ENCODE measurements at places on chromosomes 7 and 10.

DNA sequence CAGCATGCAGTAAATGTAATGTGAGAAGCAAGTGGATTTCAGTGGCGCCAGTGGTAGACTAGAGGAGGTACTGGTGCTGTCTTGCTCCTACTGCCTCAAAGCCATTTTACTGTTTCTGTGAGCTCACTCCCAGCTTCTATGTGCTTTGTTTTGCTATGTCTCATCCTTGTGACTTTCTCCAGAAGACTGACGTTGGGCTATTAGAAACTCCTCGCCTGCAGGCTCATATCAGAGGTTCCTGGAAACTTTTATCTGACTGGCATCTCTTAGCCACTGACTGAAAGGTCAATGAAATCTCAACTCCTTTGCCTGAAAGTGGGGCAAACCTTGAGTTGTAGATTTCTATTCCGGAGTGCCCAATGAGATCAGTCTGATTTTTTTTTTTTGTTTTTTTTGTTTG, 66.4 kb upstream of the SORCS1 start:
- no peak for DNase-seq

DNA sequence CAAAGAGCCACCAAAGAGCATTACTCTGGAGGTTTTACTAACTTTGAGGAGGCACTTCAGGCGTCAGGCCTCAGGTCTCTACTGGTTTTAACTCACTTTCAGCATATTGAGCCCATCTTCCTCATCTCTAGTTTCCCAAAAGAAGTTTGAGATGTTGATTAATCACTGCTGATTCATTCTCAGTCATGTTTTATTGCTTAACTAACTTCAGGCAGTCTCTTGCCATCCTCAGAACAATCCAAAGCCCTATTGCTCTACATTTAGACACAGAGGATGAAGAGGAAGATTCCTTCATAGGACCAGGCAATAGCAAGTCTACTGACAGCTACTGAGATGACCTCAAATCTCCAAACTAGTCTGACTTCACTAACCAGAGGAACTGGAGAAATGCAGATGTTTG, 39.1 kb upstream of the BET1 start:
- DNase-seq: no peak

DNA sequence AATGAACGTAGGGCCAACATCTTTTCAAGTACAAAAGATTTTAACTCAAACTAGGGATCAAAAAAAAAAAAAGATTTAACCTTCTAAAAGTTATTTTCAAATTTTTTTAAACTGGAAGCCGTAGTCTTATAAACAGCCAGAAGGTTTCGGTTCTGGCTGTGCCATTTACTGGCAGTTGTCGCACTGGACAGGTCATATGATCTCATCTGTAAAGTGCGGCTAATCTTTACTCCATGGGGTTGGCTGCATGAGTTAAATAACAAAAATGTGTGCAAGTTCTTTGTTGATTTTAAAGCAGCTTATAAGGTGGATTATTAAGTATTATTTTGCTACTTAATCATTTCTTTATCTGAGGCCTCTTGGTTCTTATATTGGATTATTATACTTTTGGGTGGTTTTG, 36.6 kb downstream of the TRUB1 start:
- no peak for DNase-seq

DNA sequence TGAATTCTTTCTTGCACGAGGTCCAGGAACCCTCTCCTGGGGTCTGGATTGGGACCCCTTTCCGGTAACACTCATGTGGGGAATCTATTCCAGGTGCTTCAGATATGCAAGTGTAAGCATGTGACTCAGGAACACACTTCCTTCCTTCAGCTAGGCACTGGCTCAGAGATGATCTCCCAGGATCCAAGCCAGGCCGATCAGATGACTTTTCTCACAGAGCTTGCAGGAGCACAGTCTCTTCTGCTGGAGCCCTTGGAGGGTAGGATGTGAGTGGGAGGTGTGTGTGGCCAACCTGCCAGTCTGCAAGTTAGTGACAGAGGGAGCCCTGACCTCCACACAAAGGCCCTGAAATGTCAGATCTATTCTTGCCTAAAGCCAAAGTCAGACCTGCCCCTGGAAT, 108.3 kb downstream of the CPXM2 start:
- no peak for DNase-seq

GRCh38 chr7:47633134-47633533, 51.2 kb upstream of the TNS3 start:
- DNase-seq: no peak

- no peak for DNase-seq
These were observed 149.1 kb downstream of the GRID1 start for GRCh38 chr10:86217371-86218080.

DNA sequence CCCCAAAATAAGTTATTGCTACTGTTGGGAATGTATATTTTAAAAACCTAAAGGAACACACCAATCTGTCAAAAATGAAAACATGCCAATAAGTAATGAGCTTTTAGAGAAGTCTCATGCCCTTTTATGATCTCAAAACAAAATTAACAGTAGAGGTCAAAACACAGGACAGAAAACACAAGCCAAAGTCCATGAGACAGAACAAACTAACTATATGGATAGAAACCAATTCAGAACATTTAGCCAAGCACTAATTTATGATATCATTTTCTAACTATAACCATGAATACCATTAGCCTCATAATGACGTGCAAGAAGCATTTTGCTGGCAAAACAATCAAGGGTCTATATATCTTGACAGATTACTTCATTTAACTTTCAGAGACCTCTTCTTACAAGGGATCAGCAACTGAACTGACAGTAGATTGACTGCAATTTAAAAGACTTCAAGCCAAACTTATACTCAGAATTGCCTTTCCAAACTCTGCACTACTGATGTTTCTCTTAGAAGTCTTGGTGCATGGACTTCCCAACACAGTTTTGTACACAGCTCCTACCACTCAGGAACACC, 200.9 kb downstream of the DOCK4 start:
- DNase-seq: no peak

GRCh38 chr7:116912269-116912909, 40.9 kb upstream of the ST7 start:
- no peak for DNase-seq

DNA sequence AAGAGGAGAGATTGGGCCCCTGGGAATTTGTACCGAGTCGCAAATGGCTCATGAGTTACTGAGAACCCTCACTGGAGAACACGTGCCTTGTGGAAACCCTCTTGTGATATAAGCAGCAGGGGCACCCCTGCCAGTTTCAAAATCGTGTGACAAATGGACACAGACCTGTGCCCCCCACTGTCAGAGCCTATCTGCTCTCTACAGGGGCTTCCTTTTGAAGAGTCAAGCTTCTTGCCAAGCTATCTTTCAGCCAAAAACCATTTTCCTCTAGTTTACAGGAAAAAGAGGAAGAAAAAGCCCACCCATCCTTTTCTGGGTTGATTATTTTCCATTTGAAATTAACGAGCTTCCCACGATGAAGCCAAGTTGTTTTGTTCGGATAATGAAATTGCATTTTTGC, 64.1 kb upstream of the MPP7 start:
- no peak for DNase-seq

DNA sequence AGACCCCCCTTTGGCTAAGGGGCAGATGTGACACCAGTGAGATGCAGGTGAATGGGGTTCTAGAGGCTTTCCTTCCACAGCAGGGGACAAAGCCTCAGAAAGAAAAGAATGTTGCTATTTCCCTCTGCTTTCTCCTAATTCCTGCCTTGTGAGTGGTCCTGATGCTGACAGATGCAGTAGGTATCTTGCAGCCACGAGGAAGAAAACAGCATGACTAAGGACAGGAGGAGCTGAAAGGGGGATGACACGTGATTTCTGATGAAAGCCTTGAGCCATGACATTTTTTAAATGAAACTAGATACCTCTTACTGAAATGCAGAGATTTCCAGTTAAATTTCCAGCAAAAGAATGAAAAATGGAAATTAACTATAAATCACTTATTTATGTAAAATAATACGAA, 92.4 kb downstream of the C1GALT1 start:
- DNase-seq: no peak

DNA sequence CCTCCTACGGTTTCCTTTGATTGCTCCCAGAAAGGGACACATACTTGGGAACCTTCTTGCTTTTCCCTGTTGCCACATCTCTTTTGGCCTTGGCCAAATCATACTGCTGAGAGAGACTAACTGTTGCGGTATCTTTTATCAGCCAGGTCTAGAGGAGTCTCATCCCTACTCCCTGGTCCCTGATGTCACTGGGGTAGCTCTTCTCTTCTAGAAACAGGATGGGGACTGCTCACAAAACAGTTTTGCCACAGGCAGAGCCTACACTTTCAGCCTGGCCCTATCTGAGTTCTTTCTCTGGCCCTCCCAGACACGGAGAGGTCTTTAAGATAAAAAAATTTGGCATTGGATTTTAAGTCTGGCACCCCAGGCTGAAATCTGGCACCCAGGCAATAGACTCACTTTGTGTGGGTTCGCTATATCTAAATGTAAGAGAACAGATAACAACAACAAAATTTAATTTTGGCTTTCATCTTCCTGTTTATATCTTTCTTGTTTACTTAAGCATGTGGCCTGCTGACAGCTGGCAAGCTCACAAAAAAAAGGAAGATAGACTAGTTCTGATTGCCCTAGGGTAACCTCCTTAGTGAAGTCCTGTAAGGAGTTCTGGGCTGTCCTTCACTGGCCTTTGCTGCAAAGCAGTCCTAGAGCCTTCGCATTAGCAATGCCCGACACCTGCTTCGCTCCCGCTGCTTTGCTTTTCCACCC, 228.3 kb upstream of the NPVF start:
- no peak for DNase-seq

GRCh38 chr10:74949034-74949832, 122.8 kb downstream of the KAT6B start:
- DNase-seq: no peak

DNA sequence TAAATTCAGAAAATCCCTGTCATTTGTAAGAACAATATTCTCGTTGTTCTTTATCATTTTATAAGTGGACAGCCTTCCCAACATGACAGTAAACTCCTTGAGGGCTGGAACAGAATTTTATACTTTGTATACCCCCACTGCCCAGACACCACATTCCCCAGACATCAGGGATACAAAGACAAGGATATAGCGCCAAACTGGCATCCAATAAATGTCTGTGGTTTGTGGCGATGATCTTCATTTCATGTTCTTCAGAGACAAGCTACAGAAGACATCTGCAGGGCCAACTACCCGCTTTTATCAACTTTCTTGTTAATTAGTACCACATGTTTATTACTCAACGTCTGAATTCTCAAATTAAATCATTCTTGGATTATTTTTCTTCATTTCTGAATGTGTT, 155.9 kb downstream of the ATE1 start:
- DNase-seq: no peak

DNA sequence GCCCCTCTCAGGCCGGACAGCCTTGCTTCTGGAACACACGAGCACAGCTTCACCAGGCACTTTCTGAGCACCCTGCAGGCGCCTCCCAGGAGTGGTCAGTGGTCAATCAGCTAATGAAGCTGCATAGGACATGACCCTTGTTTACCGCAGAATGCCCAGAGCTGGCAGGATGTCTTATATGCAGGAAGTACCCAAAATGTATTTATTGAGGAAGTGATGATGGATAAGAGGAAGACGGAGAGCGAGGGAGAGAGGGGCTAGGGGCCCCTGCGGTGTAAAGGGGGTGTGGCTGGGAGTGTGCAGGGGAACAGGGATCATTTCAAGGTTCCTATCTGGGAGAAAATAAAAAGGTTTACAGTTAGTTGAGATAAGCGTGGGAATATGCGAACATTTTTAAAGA, 3.3 kb downstream of the CYP2E1 start:
- DNase-seq: no peak

DNA sequence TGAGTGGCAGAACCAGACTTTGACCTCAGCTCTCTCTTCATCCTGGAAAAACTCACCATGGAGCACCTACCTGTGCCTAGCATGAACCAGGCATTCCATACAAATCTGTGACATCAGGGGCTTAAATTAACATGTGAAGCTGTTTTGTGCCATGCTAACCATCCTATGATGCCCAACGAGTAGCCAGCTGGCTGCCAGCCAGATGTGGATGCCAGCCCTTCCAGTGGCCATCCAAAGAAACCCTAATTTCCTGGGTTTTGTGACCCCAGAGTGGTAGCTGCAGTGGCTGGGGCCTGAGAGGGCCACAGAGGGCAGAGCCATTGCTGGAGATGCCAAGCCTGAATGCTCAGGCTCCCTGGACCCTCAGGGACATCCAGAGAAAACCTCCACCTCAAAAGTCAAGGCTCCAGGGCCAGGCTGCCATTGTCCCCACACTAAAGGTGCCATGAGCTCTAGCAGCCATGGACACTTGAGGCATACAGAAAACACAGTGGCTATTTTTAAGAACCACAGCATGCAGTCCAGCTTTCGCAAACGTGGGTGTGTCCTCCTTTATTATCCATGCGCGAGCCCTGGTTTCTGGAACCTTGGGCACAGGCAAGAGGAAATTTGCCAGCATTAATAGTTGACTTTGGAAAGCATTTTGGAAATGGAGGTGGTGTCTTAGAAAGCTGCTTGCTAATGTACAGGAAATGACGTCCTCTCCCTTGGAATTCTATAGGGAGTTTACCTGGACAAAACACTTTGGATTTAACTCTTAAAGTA, 6.0 kb downstream of the CPXM2 start:
- DNase-seq: no peak

DNA sequence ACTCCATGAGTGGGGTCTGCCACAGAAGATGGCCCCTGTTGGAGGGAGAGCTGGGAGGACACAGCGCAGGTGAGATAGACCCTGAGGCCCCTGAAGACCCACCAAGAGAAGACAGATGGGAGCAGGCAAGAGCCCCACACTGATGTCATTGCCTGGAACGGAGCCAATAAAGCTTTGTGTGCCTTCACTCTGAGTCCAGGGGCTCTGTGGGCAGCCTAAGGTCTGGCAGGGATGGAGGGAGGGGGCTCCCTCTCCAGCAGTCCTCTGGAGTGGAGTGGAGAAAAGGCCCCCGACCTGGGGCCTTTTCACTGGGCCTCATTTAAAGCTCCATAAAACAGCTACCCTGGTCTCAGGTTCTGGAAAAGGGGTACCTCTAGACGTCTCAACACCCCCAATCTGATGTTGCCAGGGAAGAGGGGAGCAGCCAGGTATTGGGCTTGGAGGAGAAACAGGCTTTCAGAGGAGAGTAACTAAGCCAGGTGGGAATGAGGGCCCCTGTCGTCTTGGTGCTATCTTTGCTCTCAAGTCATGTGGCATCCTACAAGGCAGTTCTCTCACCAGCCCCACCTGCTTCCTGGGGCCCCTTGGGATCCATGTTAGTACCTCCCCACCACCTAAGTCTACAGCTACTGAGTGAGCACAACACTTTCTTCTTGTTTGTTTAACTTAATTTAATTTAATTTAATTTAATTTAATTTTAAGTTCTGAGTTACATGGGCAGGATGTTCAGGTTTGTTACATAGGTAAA, 1.4 kb downstream of the C10orf62 start:
- no peak for DNase-seq

DNA sequence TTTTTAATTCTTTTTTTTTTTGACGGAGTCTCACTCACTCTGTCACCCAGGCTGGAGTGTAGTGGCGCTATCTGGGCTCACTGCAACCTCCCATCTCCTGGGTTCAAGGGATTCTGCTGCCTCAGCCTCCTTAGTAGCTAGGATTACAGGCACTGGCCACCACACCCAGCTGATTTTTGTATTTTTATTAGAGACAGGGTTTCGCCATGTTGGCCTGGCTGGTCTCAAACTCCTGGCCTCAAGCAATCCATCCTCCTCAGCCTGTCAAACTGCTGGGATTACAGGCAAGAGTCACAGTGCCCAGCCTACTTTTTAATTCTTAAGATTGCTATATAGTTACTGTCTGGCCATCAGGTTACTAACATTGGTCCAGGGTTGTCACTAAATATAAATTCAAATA, 59.6 kb downstream of the ZNF277 start:
- no peak for DNase-seq

- DNase-seq: no peak
These were observed 49.4 kb downstream of the LRRN3 start for GRCh38 chr7:111140091-111140865.
